ENCODE measurements at places on chromosomes 4 and X.

DNA sequence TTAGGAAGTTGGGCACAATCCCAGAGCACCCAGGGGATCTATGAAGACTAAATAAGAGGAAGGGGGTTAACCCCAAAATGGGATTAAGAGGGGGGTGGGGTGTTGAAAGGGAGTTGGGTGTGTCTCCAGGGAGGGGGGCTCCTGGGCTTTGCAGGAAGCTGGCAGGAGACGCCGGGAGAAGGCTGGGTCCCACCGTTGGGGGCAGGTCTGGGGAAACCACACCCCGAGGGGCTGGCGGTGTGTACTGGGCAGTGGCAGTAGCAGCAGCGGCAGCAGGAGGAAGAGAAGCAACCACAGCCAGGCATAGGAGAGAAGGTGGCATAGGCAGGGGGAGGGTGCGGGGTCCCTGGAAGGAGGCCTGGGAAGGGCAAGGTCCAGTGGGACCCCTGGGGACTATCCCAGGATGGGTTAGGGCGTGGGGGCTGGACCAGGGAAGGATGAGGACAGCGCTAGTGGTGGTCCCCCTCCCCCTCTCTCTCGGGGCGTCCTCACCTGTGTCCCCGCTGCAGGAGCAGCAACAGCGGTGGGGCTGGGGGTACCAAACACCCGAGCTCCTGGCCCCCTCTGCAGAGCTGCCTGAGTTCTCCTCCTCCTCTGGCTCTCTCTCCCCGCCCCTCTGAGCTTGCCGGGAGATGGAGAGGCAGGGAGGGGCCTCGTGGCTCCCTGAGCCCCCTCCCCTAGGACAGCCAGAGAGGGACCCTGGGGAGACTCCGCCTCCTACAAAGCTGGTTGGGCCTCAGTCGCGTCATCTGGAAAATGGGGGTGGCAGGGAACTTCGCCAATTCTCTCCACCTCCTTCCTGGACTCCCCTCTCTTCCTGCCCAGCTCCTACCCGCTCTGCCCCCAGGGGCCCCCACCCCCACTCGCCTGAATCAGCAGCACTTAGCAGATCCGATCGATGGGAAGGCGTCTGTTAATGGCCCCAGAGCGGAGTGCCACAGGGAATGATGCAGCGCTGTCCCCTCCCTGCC is at the start of gene KCND1:
Gene KCND1, minus strand, starts transcription at position 596 of the 971 bp plus-strand sequence. CDS start 1,573 bp downstream, outside the sequence.
- DNase-seq = peak; percentile 70

DNA sequence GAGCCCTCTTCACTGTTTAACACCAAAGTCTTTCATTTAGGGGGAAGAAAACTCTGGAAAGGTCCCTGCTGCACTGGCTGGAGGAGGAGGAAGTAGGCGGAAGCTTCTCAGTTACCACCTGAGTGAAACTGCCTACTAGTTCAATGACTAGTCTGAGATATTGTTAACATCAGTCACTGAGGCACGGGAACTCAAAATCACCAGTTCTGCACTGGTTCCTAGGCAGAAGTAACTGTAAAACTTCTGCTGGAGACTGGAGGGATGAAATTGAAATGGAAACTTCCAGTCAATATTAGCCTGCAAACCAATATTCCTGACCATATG is 178.3 kb downstream of the SNCA start:
- DNase-seq = no peak

DNA sequence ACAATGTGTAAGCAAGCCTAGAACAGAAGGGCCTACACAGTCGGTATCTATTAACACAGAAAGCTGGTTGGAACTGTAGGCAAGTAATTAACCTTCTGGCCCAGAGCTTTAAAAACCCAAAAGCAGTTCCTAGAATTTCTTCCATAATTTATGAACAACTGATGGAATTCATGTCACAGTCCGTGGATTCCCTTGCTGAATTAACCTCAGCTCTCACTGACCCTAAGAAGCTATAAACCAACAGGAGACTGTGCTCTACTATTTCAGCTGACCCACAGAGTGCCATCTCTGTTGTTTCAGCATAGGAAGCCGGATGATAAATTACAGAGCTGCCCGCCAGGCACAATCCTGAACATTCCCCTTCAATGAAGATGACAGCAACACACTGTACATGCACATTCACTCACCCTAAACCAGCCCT is 157.3 kb downstream of the PRDM5 start:
- no peak for DNase-seq

GRCh38 chr4:87465739-87466366 is 43.5 kb downstream of the NUDT9 start:
- DNase-seq = peak; percentile 37

GRCh38 chr4:67714248-67714583 is 13.3 kb upstream of the UBA6 start:
- DNase-seq = no peak

DNA sequence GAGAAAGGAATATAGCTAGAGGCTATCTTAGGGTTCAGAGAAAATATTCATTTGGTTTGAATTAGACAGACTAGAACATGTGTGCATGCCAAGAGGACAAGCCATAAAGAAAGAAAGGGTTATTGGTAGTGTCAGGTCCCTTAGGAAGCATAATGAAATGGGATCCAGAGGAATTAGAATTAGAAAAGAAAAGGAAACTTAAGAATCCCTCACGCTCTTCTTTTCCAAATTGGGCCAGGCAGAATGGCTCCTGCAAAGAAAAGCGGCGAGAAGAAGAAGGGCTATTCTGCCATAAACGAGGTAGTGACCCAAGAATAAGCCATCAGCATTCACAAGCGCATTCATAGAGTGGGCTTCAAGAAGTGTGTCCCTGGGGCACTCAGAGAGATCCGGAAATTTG is 4.9 kb upstream of the ABCG2 start:
- DNase-seq = no peak

GRCh38 chr4:159173886-159174285 is 71.0 kb downstream of the RAPGEF2 start:
- no peak for DNase-seq

DNA sequence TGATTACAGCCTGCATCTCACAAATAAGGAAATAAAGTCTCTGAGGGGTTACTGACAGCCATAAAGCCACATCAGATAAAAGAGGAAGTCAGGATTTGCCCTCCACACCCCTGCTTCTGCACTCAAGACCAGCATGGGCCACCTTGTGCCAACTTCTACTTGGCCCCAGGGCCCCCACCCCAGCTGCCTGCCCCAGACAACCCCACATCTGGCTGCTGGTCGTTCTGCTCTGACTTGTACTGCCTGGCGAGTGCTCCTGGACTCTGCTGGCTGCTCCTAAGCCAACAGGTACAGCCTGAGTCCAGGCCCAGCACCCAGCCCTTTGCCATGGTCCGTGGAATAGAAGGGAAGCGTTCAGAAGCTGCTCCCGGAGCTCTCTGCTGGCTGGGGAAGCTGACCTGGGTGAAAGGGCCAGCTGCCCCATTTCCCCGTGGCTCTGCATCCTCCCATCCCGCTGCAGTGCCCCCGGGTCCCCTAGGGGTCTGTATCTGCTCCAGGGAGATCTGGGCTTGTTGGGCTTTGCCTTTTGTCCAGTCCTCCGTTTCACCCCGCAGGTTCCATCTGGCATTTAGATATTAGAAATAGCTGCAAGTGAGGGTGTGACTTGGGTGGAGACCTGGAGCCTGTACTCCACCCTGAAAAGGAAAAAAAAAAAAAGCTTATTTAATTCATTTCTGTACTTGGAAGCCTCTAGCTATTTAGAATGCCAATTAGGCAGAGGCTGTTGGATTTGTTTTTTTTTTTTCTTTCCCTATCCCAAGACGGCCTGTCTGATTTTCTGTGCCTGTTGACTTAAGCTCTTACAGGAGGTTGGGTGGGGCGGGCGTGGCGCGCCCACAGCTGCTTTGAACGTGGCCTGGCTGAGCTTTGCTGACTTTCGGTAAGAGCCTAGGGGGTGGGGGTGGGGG is 194.7 kb downstream of the PTTG2 start:
- no peak for DNase-seq

DNA sequence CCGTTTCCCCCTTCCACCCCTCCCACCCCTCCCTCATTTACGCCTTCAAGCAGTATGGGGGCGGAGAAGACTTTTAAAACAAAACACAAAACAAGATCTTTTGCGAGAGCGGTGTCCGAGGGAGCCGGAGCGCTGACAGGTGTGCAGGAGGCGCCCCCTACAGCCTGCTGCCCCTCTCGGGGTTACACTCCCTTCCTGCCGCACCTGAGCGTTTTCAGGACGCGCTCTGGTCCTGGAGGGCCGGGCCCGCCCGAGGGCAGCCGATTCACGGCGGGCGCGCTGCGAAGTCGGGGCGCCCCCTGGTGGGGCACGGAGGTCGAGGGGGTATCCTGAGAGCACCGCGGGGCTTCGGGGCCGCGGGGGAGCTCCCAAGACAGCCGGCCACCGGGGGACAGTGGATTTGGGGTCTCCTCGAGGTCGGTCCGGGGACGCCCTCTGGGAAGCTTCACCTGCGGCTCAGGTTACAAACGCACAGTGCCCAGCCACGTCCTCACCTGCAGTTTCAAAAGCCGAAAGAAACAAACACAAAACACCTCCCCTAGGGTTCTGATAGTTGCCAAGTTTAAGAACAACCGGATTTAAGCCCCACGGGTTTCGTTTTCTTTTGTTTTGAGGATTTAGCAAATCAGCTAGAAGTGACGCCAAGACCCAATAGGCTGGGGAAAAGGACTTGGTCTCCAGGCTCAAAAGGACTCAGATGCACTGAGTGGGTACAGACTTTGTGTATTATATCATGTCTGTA is 8.0 kb upstream of the NEUROG2 start:
- DNase-seq = no peak

DNA sequence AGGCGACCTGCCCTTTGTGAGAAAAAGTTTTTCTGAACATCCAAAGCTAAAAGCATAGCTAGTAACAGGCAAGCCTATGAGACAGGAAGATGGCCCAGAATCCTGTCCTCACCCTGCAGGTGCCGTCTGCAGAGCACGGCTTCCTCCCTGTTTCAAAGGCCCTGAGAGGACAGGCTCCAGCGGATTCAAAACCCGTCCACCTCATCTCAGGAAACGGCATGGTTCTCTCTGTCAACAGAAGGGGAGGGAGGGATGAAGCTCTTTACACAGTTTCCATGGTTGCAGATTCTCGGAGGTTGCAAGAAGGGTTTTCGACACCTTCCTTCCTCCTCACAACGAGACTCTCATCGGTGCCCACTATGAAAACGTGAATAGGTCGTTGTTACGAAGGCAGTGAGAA is 8.3 kb downstream of the PPP2R3B start:
- DNase-seq = no peak

GRCh38 chr4:78534286-78534955 is 17.1 kb upstream of the ANXA3 start:
- DNase-seq = no peak

GRCh38 chr4:23373261-23373660 is 516.6 kb downstream of the PPARGC1A start:
- peak; percentile 50 for DNase-seq

- DNase-seq = no peak
Observed at GRCh38 chr4:76651616-76652015, 216.6 kb downstream of the SHROOM3 start.

GRCh38 chrX:29826742-29827141 is 388.6 kb upstream of the MAGEB2 start:
- peak; percentile 48 for DNase-seq

- DNase-seq = no peak
Observed at GRCh38 chr4:36332782-36333131, 51.3 kb downstream of the DTHD1 start.

DNA sequence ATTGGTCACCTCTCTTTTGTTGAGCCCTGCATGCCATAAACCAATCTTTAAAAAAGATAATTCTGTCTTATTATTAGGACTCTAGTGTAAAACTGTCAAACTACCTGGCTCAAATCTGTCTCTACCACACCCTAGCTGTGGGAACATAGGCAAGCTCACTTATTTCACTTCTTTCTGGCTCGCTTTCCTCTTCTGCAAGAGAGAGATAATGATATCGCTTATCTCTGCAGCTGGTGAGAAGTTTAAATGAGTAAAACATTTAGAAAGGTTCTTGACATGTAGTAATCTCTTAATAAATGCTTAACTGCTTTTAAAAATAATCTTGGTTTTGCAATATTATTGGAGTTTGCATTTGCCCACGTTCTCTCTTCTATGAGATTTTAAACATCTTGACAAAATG is 1109.2 kb downstream of the RAPGEF2 start:
- DNase-seq = no peak

DNA sequence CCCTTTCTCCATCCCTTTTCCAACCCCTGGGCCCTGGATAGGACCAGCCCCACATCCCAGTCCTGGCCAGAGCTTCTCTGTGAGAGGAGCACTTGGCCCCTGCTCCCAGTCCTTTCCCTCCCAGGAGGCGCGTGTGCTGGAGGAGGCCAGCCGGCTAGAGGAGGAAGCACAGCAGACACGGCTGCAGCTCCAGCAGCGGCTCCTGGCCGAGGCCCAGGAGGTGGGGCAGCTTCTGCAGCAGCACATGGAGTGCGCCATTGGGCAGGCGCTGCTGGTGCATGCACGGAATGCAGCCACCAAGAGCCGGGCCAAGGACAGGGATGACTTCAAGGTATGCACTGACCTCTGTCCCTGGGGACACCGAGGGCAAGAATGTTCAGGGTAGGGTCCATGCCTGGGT is 87.5 kb downstream of the EVC start:
- peak; percentile 32 for DNase-seq

- DNase-seq = peak; percentile 52
Observed at GRCh38 chr4:111761531-111761930, 383.7 kb upstream of the FAM241A start.

Data from fibroblast of skin of abdomen (primary cell).